Right lung (tissue), 10 donors: ENCODE measurements at places on chromosomes 7 and 10. TPM values are rescaled to one million over a fixed set of nuclear protein-coding genes. Genes with fewer than 3 reads are reported as not detected.

GRCh38 chr7:33669251-33669670, 236.1 kb upstream of the BMPER start:
- DNase-seq = no peak

GRCh38 chr7:33934391-33934790, 29.1 kb downstream of the BMPER start:
- no peak for DNase-seq

Gene HKDC1
- 5.5 TPM for polyA plus RNA-seq

Gene SLC39A12
- polyA plus RNA-seq = 0.09 TPM

DNA sequence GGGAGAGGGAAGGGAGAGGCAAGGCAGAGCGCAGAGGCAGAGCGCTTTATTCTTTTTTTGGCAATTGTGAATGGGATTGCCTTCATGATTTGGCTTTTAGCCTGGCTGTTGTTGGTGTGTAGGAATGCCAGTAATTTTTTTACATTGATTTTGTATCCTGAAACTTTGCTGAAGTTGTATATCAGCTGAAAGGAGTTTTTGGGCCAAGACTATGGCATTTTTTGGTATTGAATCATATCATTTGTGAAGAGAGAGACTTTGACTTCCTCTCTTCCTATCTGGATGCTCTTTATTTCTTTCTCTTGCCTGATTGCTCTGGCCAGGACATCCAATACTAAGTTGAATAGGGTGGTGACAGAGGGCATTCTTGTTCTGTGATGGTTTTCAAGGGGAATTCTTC, 291.3 kb downstream of the REEP3 start:
- DNase-seq = no peak

Gene TAS2R41
- not detected for polyA plus RNA-seq

DNA sequence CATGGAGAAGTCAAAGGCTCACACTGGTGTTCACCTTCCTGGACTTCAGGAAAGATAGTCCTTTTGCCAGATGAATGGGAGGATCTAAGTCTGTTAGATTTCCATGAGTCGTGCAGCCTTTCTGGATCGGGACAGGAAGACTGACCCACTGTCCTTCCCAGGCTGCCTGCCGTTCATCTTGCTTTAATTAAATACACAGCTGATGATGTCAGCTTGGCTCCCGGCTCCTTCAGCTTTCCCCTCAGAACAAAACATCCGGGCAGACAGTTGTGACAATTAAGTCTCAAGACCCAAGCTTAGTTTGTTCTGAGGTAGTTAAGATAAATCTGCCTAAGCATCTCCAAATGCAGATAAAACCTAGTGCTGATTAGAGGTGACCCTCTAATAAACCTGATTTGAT, 58.6 kb downstream of the AUTS2 start:
- no peak for DNase-seq

DNA sequence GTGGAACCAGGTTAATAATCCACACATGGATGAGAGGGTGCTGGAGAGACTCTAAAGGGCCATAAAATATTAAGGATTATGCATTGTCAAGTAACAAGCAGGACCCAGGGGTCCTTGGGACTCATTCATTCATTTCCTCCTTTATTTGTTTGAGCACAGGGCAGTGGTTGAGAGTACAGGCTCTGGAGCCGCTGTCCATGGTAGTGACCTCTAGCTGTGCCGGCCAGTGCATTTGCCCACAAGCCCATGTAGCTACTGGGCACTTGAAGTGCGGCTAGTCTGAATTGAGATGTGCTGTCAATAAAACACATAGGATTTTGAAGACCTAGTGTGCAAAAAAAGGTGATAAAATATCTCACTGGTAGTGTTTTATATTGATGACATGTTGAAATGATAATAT, 137.6 kb downstream of the C10orf105 start:
- no peak for DNase-seq

- DNase-seq = no peak
These were observed 119.3 kb upstream of the FRMD4A start for GRCh38 chr10:14450041-14450491.

Gene ICA1
- 48.1 TPM for polyA plus RNA-seq

GRCh38 chr10:25901199-25901598, 32.8 kb upstream of the MYO3A start:
- no peak for DNase-seq

DNA sequence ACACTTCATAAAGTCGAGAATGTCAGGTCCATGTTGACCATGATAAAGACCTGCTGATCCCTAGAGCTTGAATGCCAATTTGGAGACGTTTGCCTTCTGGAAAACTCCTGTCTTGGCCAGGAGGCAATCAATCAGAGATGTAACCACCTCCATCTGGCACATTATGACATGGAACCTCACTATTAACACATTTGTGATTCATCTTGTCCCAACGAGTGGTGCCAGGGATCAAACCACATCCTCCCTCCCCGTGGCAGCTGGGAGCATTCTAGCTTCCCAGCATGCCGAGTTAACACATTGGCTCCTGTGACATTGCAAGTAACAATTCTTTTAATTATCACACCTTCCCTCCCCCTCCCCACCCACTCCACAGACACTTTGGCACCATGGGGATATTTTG, 84.0 kb upstream of the PPP1R17 start:
- DNase-seq = no peak

- no peak for DNase-seq
These were observed 29.1 kb upstream of the MACC1 start for GRCh38 chr7:20246236-20246635.

DNA sequence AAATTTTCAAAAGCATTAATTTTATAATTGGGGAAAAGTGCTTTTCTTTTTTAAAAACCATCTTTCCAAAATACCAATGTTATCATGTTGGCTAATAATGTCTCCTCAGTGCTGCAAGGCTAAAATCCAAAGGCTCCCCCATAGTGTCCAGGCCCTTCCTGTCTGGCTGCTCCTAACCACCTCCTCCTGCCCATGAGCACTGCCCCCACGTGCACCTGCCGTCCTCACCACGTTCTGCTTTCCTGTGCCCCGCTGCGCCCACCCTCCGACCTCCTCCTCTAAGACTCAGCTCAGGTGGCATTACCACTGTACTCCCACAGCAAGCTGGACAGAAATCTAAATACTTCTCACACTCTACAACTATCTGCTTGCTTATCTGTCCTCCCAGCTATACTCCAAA, 17.7 kb downstream of the PAXIP1 start:
- DNase-seq = no peak

Gene FAM25A
- polyA plus RNA-seq = not detected

Gene MSMB
- polyA plus RNA-seq = not detected

Gene BTBD16
- not detected for polyA plus RNA-seq

Gene MMP21
- polyA plus RNA-seq = 0.73 TPM

Gene TRPV6
- 5.3 TPM for polyA plus RNA-seq
